ENCODE measurements at places on chromosomes 2 and 18.

DNA sequence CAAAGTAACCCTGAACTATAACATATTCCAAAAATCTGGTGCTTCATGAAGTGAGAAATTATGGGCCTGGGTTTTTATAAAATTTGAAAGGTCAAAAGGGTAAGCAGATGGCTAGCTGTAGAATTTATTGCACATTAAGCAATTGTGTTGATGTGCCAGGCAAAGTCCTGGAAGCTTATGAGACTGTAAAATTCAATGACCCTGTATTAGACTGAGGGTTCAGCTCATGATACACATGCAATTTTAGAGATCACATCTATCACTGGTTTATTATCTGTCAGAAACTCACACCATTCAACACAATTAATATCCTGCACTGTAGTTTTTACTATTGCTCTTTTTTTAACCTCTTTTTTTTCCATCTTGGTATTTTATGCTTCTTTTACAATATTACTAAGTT, 1162.6 kb upstream of the SLC39A10 start:
- no peak for DNase-seq

GRCh38 chr2:96547731-96548171, 11.2 kb downstream of the ARID5A start:
- no peak for DNase-seq

DNA sequence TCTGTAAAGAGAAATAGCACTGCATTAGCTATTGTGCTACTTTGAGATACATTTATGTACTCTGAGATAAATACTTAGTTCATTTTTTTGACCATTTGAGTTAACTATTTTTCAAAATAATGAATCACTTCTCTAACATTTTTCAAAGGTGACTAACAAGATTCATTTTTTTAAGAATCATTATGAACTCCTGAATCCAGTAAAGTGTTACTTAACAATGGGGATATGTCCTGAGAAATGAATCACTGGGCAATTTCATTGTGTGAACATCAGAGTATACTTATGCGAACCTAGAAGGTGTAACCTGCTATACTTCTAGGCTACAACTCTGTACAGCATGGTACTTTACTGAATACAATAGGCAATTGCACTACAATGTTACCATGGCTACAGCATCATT, 355.8 kb downstream of the ARL6IP6 start:
- DNase-seq: no peak

- no peak for DNase-seq
Measured at GRCh38 chr2:217399291-217399690, 539.4 kb upstream of the TNP1 start.

DNA sequence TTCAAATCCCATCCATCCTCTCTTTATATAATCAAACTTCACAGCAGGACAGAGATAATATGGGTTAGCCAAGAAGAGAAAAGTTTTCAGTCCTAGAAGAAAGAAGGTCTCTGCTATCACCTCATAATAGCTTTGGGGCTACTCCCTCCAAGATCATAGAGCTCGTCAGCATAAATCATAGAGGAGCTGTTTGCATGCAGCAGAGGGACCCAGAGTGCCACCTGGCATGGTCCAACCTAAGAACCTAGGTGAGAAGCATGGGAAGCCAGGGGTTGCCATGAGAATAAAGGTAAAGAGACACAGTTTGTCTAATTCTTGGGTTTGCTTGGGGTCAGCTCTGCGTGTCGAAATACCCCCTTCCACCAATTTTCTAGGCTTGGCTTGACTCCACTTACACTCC, 87.1 kb upstream of the CYP1B1 start:
- DNase-seq: no peak

- DNase-seq: no peak
Measured at GRCh38 chr2:156687715-156688114, 251.5 kb downstream of the GPD2 start.

Data from HEK293T (cell line).